A172 (cell line): ENCODE measurements at places on chromosomes 12 and 14.

DNA sequence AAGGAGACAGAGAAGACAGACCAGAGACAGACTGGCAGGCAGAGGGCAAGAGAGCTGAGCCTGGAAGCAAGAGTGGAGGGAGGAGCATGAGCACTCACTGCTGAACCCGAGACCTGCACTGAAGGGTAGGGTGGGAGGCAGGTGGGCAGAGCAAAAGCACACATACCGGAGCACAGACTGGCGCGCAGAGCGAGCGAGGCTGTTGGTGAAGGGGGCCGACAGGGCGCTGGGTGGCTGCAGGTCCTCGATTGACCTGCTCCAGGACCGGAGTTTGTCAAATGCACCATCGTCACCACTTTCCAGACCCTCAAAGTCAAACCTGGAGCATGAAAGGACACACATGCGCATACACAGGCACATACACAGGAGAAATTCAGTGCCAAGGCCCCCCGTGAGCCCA lies 34.9 kb downstream of the PRPF40B start:
- no peak for DNase-seq

GRCh38 chr14:64800000-64800399 lies 79.7 kb downstream of the SPTB start:
- peak; percentile 30 for DNase-seq

DNA sequence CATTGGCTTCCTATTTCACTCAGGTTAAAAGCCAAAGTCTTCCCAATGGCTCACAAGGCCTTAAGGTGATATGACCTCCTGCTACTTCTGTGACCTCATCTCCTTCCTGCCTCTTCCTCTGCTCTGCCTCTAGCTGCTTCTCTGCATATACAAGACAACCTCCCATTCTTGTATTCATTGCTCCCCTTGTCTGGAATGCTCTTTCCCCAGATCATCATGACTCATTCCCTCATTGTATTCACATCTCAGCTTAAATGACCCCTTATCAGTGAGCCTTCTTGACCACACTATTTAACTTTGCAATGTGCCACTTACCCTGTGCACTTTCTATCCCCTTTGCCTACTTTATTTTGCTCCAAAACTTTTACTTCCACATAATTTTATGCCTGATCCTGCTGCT lies 90.2 kb downstream of the PPP1R12A start:
- DNase-seq = peak; percentile 92

DNA sequence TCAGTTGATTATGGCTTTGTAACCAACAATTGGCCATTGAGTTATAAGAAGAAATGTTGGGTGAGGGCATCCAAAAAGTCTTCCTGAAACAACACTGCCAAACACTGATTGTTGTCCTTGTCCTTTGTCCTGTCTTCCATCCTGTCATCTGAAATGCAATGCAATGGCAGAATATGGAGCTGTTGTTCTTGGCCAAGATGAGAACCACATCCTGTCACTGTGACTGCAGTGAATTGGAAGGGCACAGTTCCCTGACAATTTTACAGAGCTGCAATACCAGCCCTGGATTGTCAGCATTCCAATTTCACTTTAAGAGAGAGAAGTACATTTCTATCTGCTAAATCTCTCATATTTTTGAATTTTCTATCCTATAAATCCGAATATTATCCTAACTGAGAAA lies 613.3 kb downstream of the FLRT2 start:
- DNase-seq = no peak

DNA sequence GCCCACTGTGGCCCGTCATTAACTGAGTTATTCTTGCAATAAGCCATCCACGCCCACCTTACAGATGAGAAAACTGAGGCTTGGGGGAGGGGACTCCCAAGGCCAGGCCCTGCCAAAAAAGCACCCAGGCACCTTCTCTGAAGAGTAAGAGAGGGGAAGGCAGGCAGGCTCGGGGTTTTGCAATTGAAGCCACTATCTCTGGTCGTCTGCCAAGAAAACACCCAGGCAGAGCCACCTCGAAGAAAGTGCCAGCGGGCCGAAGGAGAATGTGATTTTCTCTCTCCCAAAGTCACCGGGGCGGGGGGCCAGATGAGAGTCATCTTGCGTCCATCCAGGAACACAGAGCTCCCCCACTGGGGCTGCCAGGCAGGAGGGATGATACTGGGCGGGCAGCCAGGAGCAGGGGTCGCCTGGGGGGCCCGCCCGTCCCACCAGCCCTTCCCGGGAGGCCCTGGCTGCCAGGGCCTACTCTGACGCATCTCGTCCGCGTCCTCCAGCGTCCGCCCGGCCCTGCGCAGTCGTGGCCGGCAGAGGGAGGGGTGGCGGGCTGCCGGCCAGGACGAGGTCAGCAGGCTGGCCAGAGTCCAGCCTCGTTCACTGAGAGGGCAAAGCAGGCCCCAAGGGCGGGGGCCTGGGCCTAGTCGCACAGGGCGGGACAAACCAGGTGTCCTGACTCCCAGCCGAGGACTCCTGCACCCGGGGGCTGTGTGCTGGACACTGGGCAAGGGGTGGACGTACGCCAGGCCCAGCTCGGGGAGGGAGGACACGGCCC lies 74.3 kb downstream of the RFLNA start:
- peak; percentile 95 for DNase-seq

- DNase-seq = no peak
These were observed 126.8 kb downstream of the ETV6 start for GRCh38 chr12:11776316-11776715.

- no peak for DNase-seq
These were observed 107.1 kb downstream of the TMTC1 start for GRCh38 chr12:29676676-29677075.
